CD4-positive, alpha-beta T cell treated with Interleukin-2 at 100 ng/mL for 4 hours (primary cell): ENCODE measurements at places on chromosomes 7 and 10.
A peak's percentile ranks its signal among the peaks of the same experiment; 100 is the strongest.

DNA sequence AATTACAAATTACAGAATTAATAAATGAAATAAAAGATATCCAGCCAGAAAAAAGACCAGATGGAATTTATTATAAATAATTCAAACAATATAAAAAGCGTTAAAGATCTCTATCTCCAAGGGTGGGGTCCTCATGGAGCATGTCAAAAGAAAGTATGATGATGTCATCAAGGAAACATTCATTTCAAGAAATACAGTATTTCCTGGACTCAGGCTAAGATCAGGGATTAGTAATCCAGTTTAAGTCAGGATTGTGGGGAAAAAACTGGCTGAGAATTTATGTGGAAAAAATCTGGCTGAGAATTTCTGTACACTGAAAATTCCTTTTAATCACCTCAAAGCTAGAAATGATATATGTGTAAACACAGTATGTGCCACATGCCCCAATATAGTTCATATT lies 1075.3 kb downstream of the XPNPEP1 start:
- DNase-seq: no peak

GRCh38 chr7:121936951-121937623 lies 64.1 kb downstream of the PTPRZ1 start:
- DNase-seq: no peak

DNA sequence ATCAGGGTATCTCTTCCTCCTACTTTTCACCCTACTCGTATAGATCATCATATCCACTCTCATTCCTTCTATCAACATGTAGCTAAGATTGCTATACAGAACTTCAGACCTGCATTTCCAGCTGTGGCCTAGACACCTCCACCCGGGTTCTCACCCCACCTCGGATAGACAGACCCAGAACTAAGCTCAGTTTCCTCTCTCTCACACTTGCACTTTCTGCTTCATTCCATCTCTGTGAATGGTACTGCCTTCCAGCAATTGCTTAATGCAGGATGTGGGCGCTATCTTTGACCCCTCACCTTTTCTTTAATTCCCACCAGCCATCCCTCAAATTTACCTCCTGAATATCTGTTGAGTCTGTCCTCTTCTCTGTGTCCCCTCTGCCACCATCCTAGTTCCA lies 35.7 kb downstream of the AGK start:
- no peak for DNase-seq

GRCh38 chr10:114780577-114781184 lies 40.9 kb upstream of the FHIP2A start:
- no peak for DNase-seq

- DNase-seq: no peak
Observed at GRCh38 chr7:36910401-36910800, 186.1 kb upstream of the AOAH start.

DNA sequence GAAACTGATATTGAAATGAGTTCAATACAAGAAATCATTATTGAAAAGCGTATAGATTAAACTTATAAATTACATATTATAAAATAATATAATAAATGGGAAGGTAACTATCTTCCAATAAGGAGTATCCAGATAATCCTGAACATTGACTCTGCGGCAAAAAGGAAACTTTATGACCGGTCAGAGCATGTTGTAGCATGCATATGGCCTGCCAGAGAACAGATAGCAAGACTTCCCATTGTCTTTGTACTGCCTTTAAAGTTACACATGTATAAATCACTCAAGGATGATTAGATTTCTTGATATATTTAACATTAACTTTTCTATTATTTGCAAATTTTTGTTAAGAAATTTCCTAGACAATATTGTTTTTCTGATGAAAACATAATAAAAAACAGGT lies 56.2 kb upstream of the ETV1 start:
- no peak for DNase-seq

DNA sequence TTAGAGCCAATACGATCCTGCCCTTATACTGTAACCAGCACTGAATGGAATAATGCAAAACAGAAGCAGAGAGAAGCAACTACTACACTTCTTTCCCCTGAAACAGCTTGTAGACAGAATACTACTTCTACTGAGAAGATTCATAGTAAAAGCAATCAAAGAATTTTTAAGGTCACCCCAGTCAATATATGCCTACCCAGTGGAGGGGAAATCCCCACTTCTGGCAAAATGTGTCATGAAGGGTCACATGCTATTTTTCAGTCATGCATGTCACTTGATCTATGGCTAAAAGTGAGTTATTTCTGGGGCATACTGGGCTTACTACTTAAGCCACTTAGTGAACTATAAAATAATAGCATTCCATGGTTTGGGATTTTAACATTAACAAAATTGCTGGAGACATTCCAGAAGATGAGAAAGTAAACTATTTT lies 25.6 kb downstream of the IRF5 start:
- DNase-seq: peak; percentile 42

- DNase-seq: no peak
Observed at GRCh38 chr7:55109404-55110167, 90.8 kb downstream of the EGFR start.

DNA sequence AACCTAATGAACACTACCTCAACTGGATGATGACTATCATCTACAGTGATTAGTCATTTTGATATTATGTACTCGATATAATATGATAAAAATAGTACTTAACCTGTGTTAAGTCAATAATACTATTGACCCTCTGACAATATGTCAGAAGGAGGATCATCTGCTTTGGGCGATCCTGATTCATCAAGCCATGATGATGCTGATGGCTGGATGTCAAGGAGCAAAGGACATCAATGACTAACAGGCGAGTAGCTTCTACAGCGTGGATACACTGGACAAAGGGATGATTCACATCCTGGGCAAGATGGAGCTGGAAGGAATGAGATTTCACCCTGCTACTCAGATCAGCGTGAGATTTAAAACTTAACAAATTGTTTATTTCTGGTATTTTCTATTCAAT lies 94.4 kb upstream of the SKAP2 start:
- DNase-seq: no peak

DNA sequence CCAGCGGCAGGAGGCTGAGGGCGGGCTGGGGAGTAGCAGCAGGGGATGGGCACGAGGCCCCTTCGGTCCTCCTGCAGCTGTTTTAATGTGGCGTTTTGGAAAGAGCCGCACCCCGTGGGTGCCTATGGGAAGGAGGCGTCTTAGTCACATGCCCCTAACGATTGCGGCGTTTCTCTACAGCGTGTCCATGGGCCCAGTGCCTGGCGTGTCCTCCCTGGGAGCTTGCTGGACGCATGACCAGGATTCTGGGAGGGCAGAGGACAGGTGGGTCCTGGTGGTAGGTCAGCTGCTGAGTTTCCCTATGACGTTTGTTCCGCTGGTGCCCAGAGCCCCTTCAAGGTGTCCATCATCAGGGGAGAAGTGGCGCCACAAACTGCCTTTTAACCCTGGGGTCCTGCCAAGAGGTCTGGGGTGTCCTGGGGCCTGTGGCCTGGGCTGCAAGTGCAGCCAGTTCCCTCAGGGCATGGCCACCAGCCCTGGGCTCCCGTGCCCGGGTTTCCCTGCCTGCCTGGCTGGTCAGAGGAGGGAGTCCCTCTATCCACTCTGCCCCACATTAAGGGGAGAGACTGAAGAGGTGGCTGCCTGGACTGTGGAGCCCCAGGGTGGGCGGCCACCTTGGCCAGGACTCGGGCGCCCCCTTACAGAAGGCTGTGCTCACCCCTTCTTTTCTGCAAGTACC lies 48.7 kb downstream of the PWWP2B start:
- DNase-seq: no peak

GRCh38 chr7:33882040-33882837 lies 23.1 kb upstream of the BMPER start:
- DNase-seq: no peak
